Stimulated activated CD8-positive, alpha-beta memory T cell treated with anti-CD3 and anti-CD28 coated beads, Interleukin-15, amount 100 ng/mL, for 24 hours (primary cell): ENCODE measurements at places on chromosomes 6 and 20.
A peak's percentile ranks its signal among the peaks of the same experiment; 100 is the strongest.

DNA sequence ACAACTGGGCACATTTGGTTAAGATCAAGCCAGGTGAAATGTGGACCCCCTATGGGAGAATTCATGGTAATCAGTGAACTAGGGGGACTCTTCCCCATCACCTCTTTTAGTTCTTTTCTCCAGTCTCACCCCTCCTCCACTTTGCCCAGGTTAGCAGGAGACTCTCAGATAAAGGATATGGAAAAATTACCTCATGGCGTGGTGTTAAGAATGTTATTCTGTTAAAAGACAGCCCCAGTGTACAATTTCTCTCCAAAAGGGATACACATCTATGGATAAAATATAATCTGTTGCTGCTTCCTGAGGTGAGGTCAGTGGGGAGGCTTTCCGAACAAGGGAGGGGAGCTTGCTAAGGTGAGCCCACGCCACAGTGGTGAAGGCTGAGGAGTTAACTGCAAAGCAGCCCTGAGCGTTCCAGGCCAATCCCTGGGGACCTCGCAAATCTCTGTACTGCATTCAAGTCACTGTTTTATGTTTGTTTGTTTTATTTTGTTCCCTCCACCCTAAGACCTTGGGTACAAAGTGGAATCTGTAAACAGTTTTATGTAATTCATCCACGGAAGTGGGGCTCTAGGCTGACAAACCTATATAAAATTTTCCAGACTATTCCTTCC is 52.0 kb downstream of the ADGRF1 start:
- DNase-seq = no peak

DNA sequence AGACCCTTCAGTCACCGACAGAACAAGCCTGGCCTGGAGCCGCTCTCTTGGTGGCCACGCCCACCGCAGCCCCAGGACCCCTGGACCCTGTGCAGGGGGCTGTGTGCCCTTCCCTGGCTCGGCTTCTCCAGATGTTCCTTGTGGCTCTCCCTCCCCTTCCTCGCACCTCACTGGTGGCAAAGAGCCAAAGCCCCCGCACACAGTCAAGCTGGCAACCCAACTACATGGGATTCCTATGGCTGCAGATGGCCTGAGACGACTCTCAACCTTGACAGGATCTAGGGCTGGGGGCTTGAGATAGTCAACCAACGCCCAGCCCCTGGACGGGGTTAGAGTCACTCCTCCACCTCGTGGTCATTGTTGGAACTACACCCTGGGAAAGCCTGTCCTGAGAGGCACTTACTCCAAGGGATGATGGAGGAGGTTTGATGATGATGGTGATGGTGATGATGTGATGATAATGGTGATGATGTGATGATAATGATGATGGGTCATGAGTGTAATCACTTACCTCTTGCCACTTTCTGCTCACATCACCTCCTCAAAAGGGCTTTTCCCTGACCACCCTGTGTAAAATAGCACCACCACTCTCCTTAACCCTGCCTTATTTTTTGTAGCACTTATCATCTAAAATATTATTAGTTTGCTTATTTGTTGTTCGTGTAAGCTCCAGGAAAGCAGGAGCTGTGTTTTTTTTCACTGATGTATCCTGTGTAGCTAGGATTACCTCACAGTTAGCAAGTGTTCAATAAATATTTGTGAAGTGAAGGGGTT is 278.4 kb downstream of the LRFN2 start:
- peak; percentile 31 for DNase-seq

DNA sequence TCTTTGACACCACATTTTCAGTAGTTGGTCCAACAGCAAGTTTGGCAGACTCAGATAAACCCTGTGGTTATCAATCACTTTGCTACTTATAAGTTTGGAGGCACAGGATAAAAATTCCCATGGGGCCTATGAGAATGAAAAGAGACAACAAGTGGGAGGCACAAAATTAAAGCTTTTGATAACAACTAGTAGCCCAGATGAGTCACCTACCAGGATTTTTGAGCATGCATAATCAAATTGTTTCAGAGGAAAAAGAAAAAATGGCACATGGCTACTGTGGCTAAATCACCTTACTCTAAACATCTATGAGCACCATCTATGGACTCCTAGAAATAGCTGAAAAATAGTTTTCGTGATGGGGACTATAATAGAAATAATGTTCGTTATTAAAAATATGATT is 40.8 kb upstream of the BMP5 start:
- DNase-seq = no peak

DNA sequence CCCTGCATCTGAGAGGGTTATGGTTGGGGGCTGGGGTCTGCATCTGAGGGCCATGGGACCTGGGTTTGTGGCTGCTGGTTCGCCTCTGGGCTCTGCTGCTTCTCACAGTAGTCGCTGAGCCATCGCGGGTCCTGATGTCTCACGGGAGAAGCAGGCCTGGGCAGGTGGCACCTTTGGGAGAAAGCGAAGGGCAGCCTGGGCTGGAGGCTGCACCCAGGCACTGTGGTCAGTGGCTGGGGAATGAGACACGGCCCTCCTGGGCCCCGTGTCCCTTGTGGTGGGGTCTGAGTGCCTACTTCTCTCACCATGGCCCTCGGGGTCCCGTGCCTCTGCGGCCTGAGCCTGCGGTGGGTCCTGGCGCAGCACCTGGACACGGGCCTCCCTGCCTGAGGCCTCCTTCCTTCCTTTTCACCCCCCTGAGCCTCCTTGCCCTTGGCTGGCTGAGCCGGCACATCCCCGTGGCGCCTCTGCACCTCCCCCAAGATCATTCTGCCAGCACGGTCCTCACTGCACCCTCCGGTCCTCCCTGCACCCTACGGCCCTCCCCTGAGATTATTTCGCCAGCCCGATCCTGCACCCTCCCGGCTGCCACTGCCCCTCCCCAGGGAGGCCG is 206.0 kb downstream of the ERMARD start:
- no peak for DNase-seq

GRCh38 chr6:12342664-12343063 is 52.5 kb downstream of the EDN1 start:
- DNase-seq = no peak

DNA sequence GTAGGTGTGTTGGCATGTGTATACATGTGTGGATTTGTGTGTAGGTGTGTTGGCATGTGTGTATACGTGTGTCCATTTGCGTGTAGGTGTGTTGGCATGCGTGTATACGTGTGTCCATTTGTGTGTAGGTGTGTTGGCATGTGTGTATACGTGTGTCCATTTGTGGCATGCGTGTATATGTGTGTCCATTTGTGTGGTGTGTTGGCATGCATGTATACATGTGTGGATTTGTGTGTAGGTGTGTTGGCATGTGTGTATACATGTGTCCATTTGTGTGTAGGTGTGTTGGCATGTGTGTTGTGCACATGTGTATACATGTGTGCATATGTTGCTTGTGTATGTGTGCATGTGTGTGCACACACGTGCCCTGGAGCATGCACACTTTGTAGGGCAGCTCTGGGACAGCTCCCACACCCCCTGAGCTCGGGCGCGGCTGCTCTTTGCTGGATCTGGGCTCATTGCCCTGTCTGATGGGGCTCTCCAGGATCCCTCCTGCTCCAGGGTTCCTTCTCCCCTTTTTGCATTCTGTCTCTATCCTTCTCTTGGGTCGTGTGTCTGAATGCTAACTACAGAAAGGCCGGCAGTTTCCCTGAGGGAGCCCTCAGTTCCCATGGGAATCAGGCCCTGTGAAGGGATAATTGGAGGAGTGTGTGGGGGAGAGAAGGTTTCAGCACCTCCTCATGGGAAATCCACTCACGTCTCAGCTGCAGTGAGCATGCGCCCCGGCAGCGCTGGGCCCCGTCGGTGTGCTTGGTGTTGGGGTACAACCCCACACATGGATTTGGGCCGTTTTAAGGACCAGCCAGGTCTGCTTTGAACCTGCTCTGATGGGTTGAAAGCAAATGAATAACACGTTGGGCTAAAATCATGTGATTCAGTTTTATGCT is 102.0 kb downstream of the ERMARD start:
- no peak for DNase-seq

DNA sequence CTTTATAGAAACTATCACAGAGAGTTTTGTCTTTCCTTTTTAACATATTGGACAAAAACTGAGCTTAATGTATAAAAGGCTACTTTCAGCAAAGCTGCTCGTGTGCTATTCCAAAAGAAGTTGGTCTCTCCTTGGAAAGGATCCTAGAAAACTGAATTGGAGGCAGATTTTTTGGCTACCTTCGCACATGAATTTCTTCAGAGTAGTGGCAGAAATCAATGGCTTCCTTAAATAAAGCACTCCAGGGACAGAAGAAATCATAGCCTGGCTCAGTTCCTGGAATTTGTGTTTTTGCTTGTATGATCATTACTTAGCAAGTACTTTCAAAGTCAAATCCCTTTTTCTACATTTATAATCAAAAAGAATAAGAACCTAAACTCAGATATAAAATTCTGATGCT is 780.3 kb downstream of the PHF3 start:
- no peak for DNase-seq
